Eye (tissue), 1 donor: ENCODE measurements at places on chromosomes 1 and 21.

DNA sequence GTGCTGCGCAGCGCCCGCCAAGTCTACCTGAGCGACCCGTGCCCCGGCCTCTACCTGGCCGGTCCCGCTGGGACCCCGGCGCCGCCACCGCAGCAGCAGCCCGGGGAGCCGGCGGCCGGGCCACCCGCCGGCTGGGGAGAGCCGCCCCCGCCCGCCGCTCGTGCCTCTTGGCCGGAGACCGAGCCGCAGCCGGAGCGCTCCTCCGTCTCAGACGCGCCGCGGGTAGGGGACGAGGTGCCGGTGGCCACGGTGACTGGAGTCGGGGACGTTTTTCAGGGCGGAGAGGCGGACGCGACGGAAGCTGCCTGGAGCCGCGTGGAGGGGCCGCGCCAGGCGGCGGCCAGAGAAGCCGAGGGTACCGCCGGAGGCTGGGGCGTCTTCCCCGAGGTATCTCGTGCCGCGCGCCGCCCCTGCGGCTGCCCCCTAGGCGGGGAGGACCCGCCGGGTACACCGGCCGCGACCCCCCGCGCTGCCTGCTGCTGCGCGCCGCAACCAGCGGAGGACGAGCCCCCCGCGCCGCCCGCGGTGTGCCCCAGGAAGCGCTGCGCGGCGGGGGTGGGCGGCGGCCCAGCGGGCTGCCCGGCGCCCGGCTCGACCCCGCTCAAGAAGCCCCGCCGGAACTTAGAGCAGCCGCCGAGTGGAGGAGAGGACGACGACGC, 646 bp downstream of the IER5 start:
- DNase-seq = no peak

DNA sequence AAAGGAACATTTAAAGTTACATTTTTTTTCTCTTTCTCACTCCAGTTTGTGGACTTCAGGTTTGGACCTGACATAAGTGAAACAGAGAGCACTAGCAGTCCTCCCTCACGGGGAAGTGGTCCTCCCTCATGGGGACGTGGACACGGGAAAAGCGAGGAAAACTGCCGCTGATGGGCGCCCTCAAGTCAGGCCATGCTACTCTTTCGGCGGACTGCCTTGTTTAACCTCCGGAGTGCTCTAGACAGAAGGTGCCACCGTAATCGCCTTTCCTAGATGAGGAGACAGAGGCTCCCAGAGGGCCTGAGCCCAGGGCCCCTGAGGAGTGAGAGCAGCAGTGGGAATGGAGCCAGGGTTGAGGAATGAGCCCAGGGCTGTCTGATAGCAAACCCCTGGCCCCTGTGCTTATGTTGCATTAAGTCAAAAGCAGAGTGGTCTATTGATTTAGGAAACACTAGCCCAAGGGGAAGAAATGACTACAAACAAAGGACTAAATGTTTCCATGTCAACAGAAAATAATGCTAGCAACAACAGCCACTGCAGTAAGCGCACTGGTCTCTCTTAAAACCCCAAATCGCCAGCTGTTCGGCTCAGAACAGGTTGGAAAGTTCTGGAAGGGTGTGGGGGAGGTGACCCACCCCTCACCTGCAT, 84.1 kb downstream of the DMRTB1 start:
- DNase-seq = no peak

- DNase-seq = no peak
Observed at GRCh38 chr1:14320518-14320917, 278.0 kb upstream of the KAZN start.

GRCh38 chr1:47592296-47593012, 154.6 kb downstream of the FOXD2 start:
- DNase-seq = no peak

- DNase-seq = no peak
Observed at GRCh38 chr1:15941899-15942660, 33.8 kb downstream of the ZBTB17 start.

GRCh38 chr21:31766899-31767298, 35.0 kb upstream of the SCAF4 start:
- no peak for DNase-seq

DNA sequence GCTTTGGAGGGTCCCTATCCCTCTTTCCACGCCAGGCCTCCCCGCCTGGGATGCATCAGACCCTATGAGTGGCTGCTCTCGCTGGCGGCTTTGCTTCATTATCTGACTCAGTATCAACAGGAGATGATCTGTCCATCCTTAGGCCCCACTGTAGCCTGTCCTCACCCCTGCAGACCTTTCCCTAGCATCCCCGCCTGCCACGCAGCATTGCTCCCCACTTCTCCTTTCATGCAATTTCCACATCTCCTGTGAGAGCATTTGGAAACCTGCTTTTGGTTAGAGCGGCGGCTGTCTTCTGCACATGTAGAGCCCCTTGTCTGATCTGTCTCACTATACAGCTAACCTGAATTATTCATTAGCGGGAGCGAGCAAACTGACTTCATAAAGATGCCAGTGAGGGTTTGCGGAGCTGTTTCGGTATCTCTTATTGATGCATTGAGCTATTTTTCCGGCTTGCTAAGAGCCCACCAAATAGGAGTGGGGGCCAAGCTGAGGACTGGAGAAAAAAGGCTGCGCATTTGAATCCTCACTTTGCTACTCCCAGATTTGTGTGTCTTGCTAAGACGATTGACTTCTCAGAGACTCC, 40.0 kb upstream of the ATP2B4 start:
- no peak for DNase-seq

DNA sequence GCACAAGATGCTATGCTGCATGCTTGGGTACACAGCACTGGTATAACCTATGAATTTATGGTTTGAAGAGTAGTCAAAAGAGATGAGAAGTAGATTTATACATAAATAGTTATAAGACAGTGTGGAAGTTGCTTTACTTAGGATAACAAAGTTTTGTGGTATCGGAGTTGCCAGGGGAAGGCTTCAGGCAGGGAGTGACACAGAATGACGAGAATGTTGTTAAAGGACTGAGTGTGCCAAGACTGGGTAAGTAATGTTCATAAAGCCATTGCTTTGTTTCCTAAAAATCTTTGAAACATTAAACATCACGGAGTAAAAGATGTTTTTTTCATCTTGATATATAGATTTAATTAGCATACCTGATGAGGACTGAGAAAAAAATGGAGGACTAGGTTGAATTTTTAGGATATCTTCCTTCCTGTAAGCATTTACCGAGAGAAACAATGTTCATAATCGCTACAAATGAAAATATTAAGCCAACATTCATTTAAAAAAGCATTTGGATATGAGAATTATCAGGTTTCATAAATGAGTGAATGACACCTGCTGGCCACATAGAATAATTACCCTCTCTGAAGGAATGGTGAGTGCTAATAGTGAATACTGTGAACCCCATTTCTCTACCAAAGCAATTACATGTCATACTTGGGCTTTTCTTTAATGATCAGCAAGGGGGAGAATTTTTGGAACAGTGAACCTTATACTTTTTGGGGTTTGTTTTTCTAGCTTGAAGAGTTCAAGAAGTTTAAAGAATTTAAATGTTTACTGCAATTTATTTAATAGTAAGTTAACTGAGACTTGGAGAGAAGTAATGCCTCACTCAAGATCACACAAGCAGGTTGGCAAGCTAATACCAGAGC, 28.4 kb downstream of the EXTL2 start:
- peak; percentile 34 for DNase-seq

DNA sequence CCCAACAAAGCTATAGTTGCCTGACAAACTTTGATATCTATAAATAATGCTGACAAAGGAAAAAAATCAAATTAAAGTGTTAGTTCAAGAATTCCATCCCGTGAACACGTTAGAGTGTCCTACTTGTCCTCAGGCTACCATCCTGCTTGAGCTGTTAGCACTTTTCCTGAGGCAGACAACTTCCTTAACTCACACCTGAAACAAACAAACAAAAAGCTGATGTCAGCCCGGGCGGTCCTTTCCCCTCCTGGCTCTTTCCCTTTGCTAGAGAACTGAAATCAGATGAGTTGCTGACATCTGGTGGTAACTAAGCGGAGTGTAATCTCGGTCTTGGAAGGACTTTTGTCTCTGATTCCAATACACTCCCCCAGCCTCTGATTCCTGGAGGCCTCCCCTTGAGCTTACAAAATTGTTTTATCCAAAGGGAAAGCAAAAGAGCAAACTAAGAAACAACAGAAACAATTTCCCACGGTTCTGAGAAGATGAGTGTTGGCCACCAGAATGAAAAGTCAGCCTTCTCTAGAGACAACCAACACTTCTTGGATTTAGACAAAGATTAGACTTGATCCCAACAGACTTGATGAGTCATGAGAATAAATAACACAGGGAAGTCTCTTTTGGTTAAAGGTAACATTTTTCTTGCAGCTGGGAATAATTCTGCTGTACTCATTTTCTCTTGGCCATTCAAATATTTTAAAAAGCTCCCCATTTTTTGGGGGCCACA, 135.4 kb downstream of the PROX1 start:
- peak; percentile 86 for DNase-seq

DNA sequence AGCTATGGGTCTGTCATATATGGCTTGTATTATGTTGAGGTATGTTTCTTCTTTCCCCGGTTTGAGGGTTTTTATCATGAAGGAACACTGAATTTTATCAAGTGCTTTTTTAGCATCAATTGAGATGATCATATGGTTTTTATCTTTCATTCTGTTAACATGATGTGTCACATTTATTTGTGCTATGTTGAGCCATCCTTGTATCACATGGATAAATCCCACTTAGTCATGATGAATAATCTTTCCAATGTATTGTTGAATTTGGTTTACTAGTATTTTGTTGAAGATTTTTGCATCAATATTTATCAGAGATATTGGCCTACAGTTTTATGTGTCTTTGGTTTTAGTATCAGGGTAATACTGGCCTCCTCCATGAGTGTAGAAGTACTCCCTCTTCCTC, 61.7 kb downstream of the GPR137B start:
- DNase-seq = no peak
